ENCODE measurements at places on chromosomes 4 and X. TPM values are rescaled to one million over a fixed set of nuclear protein-coding genes. Genes with fewer than 3 reads are reported as not detected.

Gene AKAP14
- polyA plus RNA-seq = 0.51 TPM

Gene ASB12
- not detected for polyA plus RNA-seq

Gene RNF212
- 0.39 TPM for polyA plus RNA-seq

Gene NAT8L
- 3.7 TPM for polyA plus RNA-seq

Gene NSG1
- 1,066 TPM for polyA plus RNA-seq

Gene TMEM144
- polyA plus RNA-seq = 40.6 TPM

Gene SMR3A
- not detected for polyA plus RNA-seq

Gene POF1B
- not detected for polyA plus RNA-seq

Gene GPR82
- 0.42 TPM for polyA plus RNA-seq

Gene AGTR2
- polyA plus RNA-seq = 56.2 TPM

Gene PDE6B
- 0.53 TPM for polyA plus RNA-seq

Gene ARMCX1
- polyA plus RNA-seq = 39.2 TPM

Gene HOPX
- polyA plus RNA-seq = 644 TPM

Gene IL21
- polyA plus RNA-seq = not detected

Gene LAMP2
- 42.2 TPM for polyA plus RNA-seq

Gene PFKFB1
- not detected for polyA plus RNA-seq

Gene TCEANC
- polyA plus RNA-seq = 6.1 TPM

Gene MAGEA9B
- not detected for polyA plus RNA-seq

Gene TCP11X2
- polyA plus RNA-seq = not detected

Gene SLC7A11
- 5.0 TPM for polyA plus RNA-seq

Gene KLHL13
- polyA plus RNA-seq = 94.6 TPM

Gene AWAT1
- not detected for polyA plus RNA-seq

Gene TMEM255A
- 168 TPM for polyA plus RNA-seq

Gene RAB39B
- polyA plus RNA-seq = 22.1 TPM

Gene FRMD7
- not detected for polyA plus RNA-seq

Gene ETDA
- polyA plus RNA-seq = not detected

Gene MTMR8
- polyA plus RNA-seq = 0.15 TPM

Gene PABPC5
- 9.2 TPM for polyA plus RNA-seq

Gene VCX
- polyA plus RNA-seq = not detected

Gene MAP3K15
- polyA plus RNA-seq = not detected

Gene KLF8
- 2.0 TPM for polyA plus RNA-seq

Gene NUP62CL
- 3.8 TPM for polyA plus RNA-seq

Gene SNCA
- 167 TPM for polyA plus RNA-seq

Measured in Purkinje cell (primary cell).